Fibroblast of lung (primary cell): ENCODE measurements at places on chromosomes 4 and X.

GRCh38 chr4:161573836-161574235 is 590.0 kb downstream of the FSTL5 start:
- DNase-seq: peak; percentile 44
- H3K36me3 ChIP-seq: no peaks in the 10 kb centered on the region
- no peak overlapping the region for H3K4me3 ChIP-seq
- H3K27me3 ChIP-seq: no peaks in the 10 kb centered on the region

DNA sequence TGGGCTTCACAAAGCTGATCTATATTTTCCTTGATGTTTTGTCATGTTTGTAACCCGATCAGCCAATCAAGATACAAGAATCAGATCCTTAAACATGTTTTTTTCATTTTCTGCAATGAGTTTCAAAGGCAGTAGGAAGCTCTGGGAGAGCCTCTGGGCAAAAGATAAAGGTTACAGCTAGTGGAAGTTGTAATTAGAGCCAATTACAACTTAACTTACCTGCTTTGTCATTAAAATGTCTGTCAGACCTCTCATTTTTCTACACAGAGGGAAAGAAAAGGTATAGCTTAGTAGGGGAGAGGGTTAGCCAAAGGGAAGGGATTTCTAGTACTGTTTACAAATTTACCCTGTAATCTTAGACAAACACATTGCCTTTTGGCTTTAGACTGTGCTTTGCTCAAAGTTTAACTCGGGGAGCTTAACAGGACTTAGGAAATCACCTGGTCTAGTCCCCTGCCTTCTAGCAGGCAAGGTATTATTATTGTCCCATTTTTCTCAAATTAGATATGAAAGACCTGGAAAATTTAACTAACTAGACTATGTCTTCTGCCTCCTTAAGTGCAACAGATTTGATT is 55.8 kb downstream of the FGF16 start:
- H3K4me1 ChIP-seq: peaks cover 4% of the 10 kb centered on the region
- DNase-seq: no peak
- H3K4me3 ChIP-seq: no peak overlapping the region
- H3K36me3 ChIP-seq: no peaks in the 10 kb centered on the region
- no peaks in the 10 kb centered on the region for H3K27me3 ChIP-seq
- H3K27ac ChIP-seq: no peak overlapping the region

DNA sequence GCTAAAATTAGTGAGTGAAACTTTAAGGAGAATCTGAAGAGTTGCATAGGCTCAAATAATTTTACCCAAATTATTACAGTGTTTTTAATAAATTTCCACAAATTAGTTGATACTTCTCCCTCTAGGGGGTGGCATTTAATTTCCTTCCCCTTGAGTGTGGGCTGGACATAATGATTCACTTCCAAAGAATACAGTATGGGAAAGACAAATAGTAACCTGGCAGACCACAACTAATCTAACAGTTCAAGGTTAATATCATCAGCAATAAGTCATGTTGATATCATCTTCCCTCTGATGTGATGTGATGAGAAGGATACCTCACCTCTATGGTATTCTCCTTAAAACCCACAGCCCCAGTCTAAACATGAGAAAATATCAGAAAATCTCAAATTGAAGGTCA is 15.5 kb downstream of the PFKFB1 start:
- H3K4me1 ChIP-seq: no peaks in the 10 kb centered on the region
- no peaks in the 10 kb centered on the region for H3K36me3 ChIP-seq
- no peak overlapping the region for H3K4me3 ChIP-seq
- no peak overlapping the region for H3K27ac ChIP-seq

DNA sequence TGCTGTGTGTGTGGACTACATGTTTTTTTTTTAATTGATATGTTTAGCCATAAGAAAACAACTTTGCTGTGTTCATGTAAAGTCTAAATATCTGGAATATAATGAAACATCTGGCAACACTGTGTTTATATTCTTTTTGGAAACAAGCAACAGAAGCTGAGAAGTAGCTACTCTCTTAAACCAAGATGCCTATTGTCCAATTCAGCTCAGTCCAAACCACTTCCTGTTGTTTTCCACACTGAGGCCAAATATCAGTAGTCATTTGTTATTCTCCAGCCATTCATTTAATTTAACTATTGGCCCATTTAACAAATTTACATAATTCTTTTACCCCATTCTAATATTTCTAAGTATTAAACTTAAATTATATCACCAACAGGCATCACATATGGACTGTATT is 903.0 kb upstream of the SLIT2 start:
- H3K27ac ChIP-seq: no peak overlapping the region
- H3K27me3 ChIP-seq: no peaks in the 10 kb centered on the region
- no peaks in the 10 kb centered on the region for H3K36me3 ChIP-seq
- DNase-seq: no peak
- H3K4me1 ChIP-seq: no peaks in the 10 kb centered on the region

DNA sequence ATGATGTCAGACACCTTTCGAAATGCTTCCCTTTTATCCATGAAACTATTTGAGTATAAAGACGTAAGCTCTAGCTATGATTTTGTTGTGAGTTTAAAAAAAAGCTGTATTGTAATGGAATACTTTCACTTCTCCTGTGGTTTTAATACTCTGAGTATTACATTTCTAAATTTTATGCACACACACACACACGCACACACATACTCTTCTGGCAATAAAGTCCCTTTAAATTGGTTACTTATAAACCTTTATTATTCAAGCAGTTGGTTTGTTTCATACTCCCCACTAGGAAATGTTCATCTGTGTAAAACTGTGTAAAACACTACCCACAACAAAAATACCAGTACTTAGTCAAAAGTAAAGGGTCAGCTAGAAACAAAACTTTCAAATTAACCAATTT is 18.2 kb downstream of the VAMP7 start:
- H3K27ac ChIP-seq: no peak overlapping the region
- H3K36me3 ChIP-seq: no peaks in the 10 kb centered on the region
- no peak overlapping the region for H3K4me3 ChIP-seq
- no peaks in the 10 kb centered on the region for H3K4me1 ChIP-seq
- no peaks in the 10 kb centered on the region for H3K27me3 ChIP-seq

GRCh38 chr4:8281519-8282133 is 12.1 kb downstream of the HTRA3 start:
- H3K36me3 ChIP-seq: no peaks in the 10 kb centered on the region
- H3K27ac ChIP-seq: no peak overlapping the region
- H3K4me1 ChIP-seq: peaks cover 18% of the 10 kb centered on the region
- peak; percentile 96 for DNase-seq

DNA sequence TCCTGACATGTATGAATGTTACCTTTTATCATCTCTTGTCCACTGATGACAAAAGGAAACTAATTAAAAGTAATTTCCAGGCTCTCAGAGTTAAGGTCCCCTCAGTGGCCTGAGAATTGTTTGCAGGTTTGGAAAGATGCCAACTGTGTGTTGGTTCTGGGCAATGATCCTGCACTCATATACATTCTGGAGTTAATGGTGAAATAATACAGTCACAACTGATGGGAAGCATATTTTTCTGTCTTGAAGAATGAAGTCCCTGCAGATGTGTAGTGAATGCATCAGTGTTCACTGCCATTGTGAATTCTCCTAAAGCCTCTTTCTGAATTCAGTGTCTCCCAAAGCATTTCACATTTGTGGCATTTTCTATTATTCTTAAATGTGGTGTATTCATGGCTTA is 238.1 kb upstream of the PPP1R2C start:
- H3K4me3 ChIP-seq: no peak overlapping the region
- no peaks in the 10 kb centered on the region for H3K27me3 ChIP-seq
- H3K36me3 ChIP-seq: no peaks in the 10 kb centered on the region
- no peak for DNase-seq
- no peak overlapping the region for H3K27ac ChIP-seq

DNA sequence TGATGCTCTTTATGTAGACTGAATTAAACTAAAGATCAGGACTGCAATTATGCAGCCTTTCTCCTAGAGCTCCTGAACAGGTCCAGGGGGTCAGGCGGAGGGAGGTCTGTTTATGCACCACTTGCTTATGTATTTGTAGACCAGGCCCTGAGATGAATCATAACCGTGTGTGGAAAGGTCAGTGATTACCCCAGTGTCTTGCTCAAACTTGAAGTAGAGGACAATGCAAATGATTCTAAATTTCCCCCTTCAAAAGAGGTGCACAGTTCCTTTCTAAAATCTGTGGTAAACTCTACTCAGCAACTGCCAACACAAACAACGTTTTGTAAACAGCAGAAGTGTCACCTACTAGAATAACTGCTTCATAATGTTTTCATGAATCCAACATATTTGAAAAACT is 13.0 kb upstream of the TBC1D9 start:
- no peaks in the 10 kb centered on the region for H3K36me3 ChIP-seq
- H3K27me3 ChIP-seq: no peaks in the 10 kb centered on the region
- no peak overlapping the region for H3K4me3 ChIP-seq
- no peaks in the 10 kb centered on the region for H3K4me1 ChIP-seq

DNA sequence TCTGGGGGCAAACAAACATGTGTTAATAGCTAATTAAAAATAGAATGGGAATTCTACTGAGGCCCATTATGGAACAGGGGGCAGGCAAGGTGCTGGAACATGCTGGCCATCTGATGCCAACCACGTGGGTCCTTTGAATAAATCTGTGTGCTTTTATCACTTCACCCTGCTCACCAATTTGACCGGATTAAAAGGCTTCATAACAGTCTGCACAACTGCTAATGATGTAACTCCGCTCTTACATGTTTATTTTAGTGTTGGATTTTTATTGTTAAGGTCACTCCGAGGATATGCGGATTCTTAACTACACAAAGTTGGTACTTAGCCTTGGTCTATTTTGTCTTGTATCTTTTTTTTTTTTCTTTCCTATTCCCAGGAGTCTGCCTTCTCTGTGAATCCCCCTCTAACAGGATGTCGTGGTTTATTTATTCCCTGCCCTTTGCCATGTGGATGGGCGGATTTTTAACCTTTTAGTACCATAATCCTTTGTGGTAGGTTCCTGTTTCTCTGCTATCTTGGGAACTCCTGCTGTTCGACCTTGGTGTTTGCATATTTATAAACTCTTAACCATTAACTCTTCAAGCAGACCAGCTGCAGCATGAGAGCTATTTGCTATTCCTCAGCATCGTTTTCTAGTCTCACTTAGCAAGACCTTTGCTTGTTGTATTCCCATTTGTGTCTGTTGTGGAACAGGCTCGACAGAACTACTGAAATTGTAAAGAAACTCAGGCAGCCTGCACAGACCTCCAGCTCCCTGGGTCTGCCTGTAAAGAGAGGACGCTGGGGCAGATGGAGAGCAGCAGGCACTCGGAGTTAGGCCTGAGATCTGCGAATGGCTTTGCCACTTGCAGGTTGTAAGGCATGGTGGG is 38.0 kb downstream of the TRIM2 start:
- peak; percentile 26 for DNase-seq
- peaks cover 1% of the 10 kb centered on the region for H3K36me3 ChIP-seq
- H3K4me3 ChIP-seq: no peak overlapping the region
- H3K4me1 ChIP-seq: peaks cover 4% of the 10 kb centered on the region

DNA sequence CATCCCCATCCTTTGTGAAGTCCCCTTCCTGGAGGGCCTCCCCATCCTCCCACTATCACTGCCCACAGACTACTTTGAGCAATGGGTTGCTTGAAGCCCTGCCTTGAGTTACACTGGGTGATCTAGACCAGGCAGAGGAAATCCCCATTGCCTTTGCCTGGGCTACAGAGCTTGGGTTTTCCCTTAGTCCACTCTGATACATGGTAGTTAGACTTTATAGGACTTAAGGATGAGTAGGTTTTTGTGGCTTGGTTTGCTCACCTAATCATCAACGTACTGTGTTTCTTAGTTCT is 56.6 kb downstream of the TMEM131L start:
- H3K27ac ChIP-seq: no peak overlapping the region
- no peaks in the 10 kb centered on the region for H3K36me3 ChIP-seq
- no peak for DNase-seq
- no peak overlapping the region for H3K4me3 ChIP-seq
- no peaks in the 10 kb centered on the region for H3K27me3 ChIP-seq

DNA sequence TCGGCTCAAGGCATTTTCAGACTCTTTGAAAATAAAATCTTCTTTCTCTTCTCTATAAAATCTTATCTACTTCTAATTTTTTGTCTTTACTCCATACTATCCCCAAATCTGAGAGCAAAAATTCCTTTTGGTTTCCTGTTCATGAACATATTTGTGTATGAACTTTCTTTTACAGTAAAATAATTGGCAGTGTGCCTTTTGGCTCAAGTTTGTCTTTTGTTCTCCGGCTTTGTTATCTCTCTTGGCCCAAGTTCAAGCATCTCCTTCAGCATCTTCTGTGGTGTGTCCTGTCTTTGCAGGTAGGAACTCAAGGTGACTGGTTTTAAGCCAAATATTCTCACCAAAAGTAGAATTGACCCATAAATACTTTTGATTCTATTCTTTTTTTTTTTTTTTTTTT is 276.6 kb upstream of the FAT1 start:
- no peaks in the 10 kb centered on the region for H3K36me3 ChIP-seq
- H3K4me1 ChIP-seq: peaks cover 2% of the 10 kb centered on the region
- no peak overlapping the region for H3K27ac ChIP-seq
- H3K4me3 ChIP-seq: no peak overlapping the region

GRCh38 chrX:42149765-42150164 is 226.4 kb upstream of the CASK start:
- no peaks in the 10 kb centered on the region for H3K36me3 ChIP-seq
- no peak for DNase-seq
- no peak overlapping the region for H3K4me3 ChIP-seq
- no peak overlapping the region for H3K27ac ChIP-seq
- H3K27me3 ChIP-seq: no peaks in the 10 kb centered on the region
- H3K4me1 ChIP-seq: no peaks in the 10 kb centered on the region

DNA sequence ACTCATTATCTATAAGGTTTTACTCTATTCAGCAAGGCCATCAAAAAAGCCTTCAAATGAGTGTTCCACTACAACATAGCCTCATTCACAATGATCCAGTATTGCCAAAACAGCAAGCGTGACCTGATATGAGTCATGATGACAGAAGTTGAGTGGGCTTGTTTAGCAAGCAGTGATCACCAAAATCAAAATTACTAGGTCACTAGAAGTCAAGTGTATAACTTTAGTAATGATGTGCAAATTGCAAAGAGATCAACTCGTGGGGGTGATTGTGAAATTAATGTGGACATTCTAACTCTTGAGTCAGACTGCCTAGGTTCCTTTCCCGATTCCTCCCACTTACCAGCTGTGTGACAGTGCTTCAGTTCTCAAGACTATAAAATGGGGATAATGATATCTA is 124.5 kb downstream of the CHM start:
- H3K4me1 ChIP-seq: peaks cover 11% of the 10 kb centered on the region
- no peak overlapping the region for H3K4me3 ChIP-seq
- no peaks in the 10 kb centered on the region for H3K27me3 ChIP-seq
- H3K36me3 ChIP-seq: no peaks in the 10 kb centered on the region

- H3K36me3 ChIP-seq: peaks cover 3% of the 10 kb centered on the region
- no peak for DNase-seq
- H3K4me1 ChIP-seq: peaks cover 5% of the 10 kb centered on the region
- no peak overlapping the region for H3K4me3 ChIP-seq
- no peaks in the 10 kb centered on the region for H3K27me3 ChIP-seq
These were observed 50.0 kb upstream of the CLCN4 start for GRCh38 chrX:10106806-10107205.
